ENCODE measurements at places on chromosomes 2 and 18.

DNA sequence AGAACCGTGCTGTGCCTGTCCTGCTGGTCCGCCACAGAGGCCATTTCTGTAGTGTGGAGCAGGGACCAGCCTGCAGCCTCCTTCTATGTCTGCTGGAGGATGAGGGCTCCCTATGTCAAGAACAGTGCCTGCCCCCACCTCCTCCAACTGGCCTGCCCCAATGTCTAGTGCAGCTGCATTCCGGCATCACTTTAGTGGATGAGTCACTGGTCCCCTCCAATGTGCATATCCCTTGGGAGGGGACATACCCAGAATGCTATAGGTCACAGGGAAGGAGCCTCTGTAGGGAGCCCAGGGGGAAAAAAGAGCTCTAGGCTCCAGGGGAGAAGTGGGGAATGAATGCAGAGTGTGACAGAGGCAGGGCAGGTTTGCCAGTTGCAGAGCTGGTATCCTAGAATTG, 219.6 kb downstream of the CELF4 start:
- no peak for DNase-seq

GRCh38 chr2:219353129-219353528, 20.6 kb upstream of the RESP18 start:
- DNase-seq = no peak

- DNase-seq = no peak
Observed at GRCh38 chr2:112149194-112149593, 11.0 kb downstream of the FBLN7 start.

DNA sequence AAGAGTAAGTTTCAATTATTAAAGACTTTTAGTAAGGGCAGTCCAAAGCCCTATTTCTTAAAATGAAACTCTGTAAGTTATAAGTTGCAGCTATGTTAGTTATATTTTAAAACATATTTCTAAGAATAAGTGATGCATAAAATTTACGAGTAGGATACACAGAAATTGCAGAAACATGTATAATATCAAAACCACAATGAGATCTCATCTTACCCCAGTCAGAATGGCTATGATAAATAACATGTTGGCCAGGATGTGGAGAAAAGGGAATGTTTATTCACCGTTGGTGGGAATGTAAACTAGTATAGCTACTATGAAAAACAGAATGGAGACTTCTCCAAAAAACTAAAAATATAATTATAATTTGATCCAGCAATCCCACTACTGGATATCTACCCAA, 201.2 kb downstream of the CBLN2 start:
- DNase-seq = no peak

DNA sequence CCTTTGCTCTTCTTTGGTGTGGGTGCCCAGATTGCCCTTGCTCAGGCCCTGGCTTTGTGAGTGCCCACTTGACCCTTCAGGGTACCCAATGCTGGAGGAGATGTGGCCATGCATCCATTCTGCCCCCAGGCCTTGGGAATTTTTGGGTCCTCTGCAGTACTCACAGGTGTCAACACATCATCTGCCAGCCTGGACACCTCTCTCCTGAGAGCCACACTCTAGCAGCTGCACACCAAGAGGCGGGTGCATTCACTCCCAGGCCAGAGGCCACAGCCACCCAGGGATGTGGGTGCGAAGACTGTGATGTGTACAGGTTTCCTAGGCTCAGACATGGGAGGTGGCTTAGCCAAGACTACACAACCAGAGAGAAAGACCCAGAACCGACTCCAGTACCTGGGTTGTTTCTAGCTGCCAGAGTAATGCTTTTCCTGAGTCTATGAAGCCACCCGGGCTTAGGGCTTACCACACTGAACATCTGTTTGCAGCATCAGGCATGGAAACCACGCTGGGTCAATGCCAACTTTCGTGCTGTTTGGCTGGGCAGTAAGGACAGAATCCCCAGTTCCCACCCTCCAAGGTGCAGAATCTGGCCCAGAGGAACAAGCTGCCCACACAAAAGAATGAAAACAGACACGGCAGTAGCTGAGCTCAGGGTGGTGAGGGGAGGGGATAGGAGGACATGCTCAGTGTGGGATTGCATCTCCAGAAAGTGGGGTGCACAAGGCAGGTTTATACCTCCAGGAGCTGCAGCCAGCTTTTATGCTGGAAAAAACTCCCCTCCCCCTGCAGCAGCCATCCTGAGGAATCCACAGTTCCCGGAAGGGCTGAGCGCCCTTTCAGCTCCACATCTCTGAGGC, 40.1 kb downstream of the KCNF1 start:
- DNase-seq = no peak

DNA sequence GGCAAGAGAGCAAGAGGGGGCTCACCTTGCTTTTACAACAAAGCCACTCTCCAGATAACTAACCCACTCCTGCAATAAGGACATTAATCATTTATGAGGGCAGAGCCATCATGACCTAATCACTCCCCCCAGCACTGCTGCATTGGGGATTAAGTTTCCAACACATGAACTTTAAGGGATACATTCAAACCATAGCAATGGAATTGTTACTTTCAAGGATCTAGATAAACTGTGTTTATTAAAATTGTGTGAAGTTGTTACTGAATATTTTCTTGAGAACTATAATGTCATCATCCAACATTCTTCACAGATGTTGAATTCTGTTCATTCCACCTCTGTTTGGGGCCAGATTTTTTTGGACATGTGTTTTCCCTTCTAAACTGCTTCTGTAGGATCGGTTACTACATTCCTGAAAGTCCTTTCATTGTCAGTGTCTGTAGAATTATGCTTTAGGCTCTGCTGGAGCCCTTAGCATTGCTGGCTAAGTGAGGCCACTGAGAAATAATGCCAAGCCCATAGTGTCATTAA, 50.4 kb downstream of the SPATS2L start:
- DNase-seq = no peak
